CD4-positive, alpha-beta T cell treated with Interleukin-10 for 1 hour (primary cell): ENCODE measurements at places on chromosomes 2 and 18.
A peak's percentile ranks its signal among the peaks of the same experiment; 100 is the strongest.

- no peak for DNase-seq
These were observed 407.9 kb downstream of the CPS1 start for GRCh38 chr2:210964141-210964764.

DNA sequence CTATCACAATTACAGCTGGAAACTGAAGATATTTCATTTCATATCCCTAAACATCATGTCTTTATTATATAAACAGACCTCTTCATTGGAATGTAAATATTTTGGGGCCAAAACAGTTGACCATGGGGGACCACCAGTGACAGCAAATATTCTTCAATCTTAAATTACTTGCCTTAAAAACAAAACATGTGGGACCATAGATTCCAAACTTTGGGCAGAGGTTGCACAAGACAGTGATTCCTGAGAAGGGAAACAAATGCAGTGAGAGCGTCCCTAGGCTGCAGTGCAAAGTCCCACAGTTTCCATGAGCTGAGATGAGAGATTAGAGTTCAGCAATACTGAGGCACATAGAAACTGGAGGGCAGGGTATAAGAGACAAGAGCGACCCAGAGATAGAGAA, 818.9 kb downstream of the CBLN2 start:
- DNase-seq = no peak

DNA sequence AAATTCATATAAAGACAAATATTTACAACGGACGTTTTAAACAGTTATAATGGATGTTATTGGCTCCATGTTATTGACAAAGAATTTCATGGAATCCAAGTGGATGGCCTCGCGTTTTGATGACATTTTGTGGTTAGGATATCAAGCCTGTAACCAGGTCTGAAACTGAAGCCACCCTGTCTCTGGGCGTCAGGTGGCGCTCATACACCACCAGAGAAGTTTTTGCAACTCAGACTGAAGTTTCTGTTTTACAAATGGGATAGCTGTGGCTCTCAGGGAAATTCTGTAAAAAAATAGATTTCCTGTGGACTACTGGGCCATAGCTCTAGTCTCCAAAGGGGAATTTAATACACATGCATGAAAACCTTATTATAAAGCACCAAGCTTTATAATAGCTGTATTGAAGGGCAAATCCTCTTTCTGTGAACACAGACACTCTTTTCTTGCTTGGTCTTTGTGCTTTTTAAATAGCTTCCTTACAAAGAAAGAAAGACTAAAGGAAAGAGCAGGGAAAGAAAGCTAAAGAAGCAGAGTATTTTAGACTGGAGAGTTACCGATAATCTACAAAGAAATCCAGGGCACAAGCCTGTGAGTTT, 86.7 kb downstream of the C18orf54 start:
- DNase-seq = peak; percentile 15

- no peak for DNase-seq
These were observed 5.7 kb upstream of the EFR3B start for GRCh38 chr2:25036221-25036559.

DNA sequence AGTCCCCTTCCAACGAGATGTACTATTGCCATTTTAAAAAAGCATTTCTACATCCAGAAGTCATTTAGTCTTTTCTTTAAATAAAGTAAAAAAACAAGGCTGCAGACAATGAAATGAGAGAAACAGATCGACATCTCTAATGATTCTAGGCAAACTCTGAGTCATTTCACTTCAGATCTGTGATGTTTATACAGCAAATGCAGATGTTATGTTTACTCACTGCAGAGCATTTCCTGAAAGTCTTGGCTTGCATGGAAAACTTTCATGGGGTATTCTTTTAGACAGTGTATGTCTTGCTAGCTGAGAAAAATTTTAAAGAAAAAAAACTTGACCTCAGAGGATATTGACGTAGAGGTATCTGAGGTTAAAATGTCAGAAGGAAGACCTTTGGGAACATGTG, 797.4 kb downstream of the CNTNAP5 start:
- DNase-seq = no peak

DNA sequence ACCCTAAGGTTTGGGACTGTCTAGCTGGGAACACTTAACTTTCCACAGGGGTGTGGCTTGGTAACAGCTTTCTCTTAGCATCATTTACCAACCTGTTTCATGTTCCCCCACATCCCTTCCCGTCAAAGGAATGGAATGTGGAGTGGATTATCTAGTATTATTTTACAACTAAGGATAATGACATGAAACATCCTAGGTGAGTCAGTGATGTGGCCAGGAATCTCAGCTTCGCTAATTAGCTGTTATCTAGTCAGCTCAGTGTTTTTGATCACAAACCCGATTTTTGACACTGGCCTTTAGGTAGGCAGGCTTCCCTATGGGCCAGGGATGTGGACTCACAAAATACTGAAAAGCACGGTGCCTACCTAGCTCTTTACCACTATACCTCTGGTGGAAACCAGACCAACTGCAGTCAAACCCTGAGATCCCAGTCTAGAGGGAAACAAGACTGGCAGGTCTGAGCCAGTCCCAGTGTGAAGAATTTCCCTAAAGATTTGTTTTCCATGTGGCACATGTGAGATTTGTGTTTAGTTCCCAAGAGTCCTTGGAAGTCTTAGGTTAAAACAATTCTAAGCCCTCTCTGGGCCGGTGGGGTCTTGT, 2.8 kb upstream of the NRP2 start:
- no peak for DNase-seq

DNA sequence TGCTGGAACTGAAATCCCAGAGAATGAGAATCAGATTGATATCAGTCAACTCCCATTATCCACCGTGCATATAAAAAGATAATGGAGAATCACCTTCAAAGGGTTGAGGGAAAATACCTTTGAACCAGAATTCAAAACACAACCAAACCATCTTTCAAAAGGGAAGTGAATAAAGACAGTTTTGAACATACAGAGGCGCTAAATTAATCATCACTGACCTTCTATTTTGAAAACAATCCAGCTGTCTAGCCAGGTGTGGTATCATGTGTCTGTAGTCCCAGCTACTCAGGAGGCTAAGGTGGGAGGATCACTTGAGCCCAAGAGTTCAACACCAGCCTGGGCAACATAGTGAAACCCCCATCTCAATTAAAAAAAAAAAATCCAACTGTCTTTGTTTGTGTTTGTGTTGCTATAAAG, 63.6 kb downstream of the TRABD2A start:
- no peak for DNase-seq

DNA sequence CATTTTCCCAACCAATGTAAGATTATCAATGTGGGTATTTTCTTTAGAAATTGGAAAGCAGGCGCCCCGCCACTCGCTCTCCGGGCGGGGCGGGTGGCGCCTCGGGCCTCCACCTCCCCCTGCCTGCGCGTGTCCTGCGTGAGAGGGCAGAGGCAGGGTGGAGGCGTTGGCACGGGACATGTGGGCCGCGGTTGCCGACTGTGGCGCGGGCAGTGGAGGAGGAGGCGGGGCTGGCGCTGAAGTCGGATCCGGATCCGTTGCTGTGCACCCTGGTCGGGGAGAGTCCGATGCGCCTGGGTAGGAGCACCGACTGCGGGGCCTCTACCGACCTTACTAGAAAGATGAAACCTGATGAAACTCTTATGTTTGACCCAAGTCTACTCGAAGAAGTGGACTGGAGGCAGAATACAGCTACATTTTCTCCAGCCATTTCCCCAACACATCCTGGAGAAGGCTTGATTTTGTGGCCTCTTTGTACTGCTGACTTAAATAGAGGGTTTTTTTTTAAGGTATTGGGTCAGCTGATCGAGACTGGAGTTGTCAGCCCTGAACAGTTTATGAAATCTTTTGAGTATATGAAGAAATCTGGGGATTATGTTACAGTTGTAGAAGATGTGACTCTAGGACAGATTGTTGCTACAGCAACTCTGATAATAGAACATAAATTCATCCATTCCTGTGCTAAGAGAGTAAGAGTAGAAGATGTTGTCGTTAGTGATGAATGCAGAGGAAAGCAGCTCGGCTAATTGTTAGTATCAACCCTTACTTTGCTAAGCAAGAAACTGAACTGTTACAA, 37.9 kb downstream of the PMS1 start:
- no peak for DNase-seq

- no peak for DNase-seq
These were observed 40.1 kb downstream of the KCTD18 start for GRCh38 chr2:200469708-200470211.

- no peak for DNase-seq
These were observed 165.7 kb upstream of the RAB12 start for GRCh38 chr18:8443505-8443904.

GRCh38 chr2:208280234-208280633, 14.2 kb downstream of the PIKFYVE start:
- no peak for DNase-seq

- no peak for DNase-seq
These were observed 3.4 kb downstream of the HS6ST1 start for GRCh38 chr2:128315122-128315828.
